ENCODE measurements at places on chromosomes 13 and 19.

DNA sequence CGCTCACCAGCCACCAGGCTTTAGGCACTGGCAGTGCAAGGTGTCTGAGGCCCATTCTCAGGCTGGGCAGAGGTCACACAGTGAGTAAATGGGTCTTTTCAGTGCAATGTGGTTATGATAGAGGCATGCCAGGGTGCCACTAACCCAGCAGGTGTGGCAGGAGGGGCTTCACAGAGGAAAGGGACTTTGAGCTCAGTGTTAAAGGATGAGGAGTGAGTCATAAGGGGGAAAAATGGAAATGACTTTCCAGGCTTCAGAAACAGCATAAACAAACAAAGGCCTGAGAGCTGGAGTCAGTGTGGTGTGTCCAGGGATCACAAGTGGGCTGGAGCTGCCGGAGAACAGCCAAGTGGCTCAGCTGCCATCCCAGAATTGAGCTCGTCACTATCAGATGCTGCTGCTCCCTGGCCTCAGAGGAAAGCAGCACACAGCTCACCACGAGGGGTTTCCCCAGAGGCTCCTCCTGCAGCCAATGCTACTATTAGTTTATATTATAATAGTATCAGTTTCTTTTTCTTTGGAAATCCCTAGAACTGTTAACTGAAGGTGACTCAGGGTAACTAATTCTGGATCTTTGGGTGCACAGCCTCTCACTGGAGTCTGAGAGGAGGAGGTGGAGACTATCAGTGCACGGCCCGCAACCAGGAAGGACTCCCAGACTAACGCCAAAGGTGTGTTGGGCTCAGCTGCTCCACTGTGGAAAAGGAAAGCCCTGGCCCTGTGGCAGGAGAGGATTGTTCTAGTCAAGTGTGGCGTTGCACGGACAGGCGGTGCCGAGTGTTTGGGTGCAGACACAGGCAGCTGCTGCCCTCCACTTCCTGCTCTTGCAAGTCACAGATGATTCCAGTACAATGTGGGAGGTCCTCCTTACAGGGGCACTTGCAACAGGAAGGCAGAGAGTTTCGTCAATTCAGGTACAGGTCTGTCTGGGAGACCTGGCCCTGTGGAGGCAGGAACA lies 39.5 kb downstream of the DHRS12 start:
- DNase-seq, result peak; percentile 72

- no peak for DNase-seq
These were observed 32.8 kb upstream of the GPI start for GRCh38 chr19:34332027-34332760.

DNA sequence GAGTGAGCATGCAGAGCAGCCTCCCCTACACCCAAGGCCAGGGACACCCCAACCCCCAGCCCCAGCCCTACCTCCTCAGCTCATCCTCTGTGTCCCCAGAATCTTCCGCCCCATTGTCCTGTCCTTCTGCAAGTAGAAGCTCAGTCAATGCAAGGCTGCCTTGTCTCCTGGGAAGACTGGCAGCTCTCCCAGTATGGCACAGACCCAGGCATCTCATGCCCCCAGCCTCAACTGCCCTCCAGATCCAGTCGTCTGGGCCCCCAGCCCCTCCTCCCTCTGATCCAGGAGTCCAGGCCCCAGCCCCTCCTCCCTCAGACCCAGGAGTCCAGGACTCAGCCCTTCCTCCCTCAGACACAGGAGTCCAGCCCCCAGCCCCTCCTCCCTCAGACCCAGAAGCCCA lies 13.0 kb downstream of the ZNF575 start:
- DNase-seq, result no peak

DNA sequence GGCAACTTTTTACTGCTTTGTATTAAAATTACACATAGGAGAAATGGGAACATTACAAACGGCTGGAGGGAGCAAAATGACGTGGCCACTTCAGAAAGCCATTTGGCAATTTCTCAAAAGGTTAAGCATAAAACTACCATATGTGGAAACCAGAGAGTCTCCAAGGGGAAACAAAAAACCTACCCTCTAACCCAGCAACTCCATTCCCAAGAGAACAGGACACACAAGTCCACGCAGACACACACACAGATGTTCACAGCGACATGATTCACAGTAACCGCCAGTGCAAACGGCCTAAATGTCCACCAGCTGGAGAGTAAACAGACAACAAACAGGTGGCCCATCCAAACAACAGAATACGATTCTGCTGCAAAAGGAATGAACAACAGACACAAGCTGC lies 37.2 kb downstream of the STK24 start:
- DNase-seq, result no peak

- no peak for DNase-seq
These were observed 77.0 kb downstream of the ZNF536 start for GRCh38 chr19:30449078-30449590.

DNA sequence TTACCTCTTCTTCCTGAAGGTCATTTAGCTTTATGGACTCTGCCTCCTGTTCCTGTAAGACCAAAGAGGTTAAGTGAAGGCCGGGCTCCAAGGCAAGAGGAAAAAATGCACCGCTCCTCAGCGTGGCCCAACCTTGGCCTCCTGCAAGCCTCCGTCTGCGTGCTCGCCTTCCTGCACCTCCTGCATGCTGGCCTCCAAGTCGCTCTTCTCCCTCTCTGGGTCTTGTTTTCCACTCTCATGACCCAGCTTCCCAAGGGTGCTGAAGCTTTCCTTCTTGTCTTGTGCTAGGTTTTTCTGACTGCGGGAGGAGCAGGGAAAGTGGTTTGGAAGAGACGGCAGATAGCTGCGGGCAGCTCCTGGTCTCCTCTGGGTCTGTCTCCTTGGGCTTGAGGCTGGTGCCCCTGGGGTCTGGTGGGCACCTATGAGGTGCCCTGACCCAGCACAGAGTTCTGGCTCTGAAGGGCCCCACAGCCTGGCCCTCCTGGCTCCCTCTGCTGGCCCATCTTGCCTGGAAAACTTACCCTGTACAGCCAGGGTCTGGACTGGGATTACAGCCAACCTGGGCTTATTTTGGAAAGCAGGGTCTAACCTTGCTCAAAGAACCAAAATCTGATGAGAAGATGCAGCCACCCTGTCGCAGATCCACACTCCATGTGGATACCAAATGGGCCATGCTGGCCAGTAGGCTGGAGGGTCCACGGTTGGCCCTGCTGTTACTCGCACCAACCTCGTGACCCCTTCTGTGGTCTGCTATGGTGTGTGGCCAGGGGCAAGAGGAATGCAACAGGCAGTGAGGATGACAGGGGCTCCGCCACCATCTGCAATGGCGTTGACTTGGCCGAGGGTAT lies 5.2 kb downstream of the C13orf46 start:
- no peak for DNase-seq

DNA sequence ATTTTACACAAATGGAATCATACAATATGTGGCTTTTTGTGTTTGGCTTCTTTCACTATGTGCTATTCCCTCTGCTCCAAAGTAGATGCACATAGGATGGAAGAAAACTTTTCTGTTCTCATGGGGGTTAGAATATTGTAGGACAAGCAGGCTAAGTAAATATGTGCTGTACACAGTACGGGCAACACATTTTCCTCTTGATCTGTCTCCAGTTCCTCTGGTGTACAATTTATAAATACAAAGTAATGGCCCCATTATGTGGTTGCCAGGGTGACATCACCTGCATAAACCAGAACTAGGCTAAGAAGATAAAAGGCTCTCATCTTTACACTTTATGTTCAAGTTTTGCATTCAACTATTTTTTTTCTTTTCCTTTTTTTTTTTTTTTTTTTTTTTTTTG lies 41.0 kb upstream of the SOX21 start:
- no peak for DNase-seq

DNA sequence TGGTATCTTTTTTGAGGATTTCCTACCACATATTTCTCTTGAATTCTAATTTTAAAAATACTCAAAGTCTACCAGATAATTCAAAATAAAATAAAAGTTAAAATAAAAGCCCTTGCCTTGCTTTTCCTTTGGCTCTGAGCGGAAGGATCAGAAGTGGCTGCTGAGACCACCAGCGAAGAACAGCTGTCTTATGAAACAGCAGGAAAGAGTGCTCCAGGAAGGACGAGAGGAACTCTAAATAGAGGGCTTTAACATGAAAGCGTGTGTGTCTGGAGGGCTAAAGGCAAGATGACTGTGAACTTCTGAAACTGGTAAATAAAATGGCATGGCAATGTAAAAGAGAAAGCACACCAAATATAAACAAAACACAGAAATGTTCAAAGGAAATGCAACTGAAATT lies 521.5 kb upstream of the SPRY2 start:
- no peak for DNase-seq

GRCh38 chr13:27852491-27852890 lies 60.2 kb downstream of the GSX1 start:
- no peak for DNase-seq

DNA sequence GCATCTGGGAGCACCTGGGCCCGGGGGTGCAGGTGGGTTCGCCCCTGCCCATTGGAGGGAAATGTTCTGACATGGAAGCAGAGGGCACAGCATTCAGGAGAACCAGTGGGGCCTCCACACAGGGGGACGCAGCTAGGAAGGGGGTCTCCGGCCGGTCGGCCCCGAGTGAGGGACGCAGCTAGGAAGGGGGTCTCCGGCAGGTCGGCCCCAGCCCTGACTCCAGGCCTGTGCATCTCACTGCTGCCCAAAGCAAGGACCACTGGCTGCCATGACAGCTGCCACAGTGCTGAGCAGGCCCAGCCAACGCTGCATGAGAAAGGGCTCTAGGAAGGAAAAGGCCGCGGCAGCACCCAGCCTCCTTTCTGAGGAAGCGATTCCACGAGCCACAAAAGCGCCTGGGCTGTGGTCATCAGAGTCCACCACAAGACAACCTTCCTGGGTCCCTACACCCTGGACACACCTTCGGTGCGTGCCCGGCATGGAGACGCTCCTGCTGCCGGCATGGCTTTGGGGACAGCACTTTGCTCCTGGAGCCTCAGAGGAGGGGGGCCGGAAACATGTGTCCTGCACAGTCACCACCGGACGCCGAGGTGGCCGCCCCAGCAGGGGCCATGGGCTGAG lies 9.7 kb downstream of the RASA3 start:
- no peak for DNase-seq

DNA sequence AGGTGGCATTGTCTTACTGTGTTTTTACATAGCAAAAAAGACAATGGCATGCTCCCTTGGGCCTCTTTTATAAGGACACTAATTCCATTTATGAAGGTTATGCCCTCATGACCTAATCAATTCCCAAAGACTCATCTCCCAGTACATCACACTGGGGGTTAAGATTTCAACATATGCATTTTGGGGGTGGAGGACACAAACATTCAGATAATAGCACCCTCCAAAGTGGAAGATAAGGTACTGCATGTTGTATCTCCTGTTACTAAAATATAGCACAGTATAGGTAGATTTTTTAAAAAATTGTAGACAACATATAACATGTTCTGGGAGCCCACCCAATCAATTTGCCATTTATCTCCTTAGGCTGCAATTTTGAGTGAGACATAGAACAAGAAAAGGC lies 221.2 kb downstream of the LIG4 start:
- DNase-seq, result no peak

DNA sequence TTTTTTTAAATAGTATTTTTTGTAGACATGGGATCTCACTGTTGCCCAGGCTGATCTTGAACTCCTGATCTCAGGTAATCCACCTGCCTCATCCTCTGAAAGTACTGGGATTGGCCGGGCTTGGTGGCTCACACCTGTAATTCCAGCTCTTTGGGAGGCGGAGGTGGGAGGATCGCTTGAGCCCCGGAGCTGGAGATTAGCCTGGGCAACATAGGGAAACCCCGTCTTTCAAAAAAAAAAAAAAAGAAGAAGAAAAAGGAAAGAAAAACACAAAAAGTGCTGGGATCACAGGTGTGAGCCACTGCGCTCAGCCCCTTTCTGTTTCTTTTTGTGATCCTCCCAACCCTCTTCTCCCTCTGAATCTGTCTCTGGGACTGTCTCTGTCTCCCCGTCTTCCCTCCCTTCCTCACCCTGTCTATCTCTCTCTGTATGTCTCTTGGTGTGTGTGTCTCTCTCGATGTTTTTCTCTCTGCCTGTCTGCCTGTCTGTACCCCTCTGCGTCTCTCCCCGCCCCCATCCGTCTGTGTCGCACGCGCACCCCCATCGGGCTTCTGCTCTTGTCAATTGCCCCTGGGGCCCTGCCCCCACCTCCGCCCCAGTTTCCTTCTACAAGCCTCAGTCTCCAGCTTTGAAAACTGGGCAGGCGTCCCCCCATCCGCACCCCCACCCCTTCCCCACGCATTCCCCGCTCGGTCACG lies 540 bp upstream of the ZFP36 start:
- DNase-seq, result peak; percentile 83

GRCh38 chr19:18939922-18940768 lies 872 bp downstream of the HOMER3 start:
- no peak for DNase-seq

DNA sequence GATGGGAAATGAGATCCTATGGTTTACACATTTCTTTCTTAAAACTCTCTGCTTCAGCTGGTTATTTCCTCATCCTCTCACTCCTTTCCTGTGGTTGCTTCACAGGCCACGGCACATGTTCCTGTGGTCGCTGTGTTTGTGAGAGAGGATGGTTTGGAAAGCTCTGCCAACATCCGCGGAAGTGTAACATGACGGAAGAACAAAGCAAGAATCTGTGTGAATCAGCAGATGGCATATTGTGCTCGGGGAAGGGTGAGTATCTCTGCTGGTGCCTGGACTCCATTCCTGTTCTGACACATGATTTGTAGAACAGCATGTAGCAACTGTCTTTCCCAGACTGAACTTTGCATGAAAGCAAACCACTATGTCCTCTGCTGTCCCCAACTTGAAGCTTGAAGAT lies 254.2 kb downstream of the ITGBL1 start:
- no peak for DNase-seq

DNA sequence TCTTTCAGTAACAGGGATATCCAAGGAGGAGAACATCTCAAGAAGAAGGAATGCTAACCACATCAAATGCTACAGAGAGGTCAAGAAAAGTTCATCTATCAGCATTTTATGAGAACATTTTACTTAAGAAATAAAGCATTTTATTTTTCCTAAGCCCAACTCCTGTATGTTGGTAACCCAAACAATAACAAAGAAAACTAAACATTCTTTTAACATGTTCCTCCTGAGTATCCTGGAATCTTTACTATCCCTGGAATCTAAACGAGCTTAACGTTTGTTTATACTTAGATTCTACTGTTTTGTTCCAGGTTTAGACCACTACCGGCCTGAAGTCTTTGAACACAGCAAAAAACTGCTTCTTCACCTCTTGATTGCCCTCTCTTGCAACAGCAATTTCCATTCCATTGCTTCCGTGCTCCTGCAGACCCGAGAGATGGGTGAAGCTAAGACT lies 89.7 kb downstream of the ZAR1L start:
- DNase-seq, result no peak

- no peak for DNase-seq
These were observed 23.3 kb upstream of the RNF113B start for GRCh38 chr13:98200211-98200878.
